ENCODE measurements at places on chromosomes 2 and 18.

DNA sequence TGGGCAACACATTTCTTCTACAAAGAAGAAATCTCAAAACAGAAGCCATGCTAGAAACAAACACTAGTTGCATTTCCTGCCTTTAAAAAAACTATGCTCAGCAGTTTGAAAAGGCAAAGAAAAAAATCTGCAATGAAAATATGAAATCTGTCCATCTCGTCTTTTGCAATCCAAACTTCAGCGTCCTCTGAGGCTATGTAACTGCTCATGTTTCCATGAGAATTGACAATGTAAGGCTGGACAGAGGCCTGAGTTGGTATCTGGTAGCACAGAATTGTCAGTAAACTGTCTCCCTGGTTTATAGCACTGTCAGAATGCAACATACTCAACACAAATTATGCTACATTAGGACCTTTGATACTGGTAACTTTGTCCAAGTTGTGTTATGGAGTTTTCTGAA, 429.9 kb downstream of the ARHGAP15 start:
- no peak for DNase-seq

- no peak for DNase-seq
These were observed 16.2 kb downstream of the SAG start for GRCh38 chr2:233323851-233324250.

DNA sequence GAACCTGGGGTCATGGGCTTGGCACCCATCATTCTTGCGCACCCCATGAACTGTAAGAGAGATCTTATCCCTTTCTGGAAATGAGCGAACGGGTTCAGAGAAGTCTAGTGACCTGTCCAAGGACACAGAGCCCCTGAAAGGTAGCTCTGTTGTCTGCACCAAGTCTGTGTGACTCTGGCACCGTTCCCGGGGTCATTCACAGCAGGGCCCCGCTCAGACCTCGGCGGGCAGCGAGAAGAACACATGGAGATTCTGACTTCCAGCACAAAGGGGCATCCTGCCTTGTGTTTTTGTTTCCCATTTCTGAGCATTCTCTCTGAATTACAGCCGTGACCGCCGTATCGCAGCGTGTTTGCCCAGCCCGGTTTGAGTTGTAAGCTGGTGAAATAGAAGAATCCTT, 231.7 kb downstream of the KLHL29 start:
- no peak for DNase-seq

DNA sequence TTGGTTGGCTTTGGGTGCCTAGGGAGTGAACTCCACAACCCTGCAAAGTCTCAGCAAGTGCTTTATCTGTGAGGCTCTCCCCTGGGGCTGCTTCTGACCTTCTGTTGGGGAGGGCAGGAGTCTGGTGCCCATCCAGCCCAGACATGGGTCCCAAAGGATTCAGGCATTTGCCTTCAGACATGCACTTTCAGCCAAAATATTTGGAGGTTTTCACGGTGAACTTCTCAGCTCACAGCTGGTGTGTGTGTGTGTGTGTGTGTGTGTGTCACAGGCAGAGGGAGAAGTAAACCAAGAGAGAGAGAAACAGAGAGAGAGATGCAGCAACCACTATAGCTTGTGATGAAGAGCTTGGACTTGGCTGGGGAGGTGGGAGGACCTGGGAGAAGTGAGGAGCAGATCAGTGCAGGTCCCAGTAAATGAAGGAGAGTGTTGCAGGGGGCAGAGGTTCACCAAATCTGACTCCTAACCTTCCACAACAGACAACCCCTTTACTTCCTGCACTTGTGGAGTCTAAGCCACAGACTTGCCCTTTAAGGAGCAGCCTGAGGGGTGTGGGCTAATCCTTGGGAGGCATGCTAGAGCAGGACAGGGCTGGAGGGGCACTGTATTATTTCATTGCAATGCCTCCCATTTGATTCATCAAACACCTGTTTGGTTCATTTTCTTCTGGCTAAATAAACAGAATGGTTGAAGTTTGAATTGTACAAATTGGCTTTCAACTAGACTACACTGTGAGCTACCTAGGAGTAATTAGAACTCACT, 14.1 kb downstream of the SLC9A4 start:
- DNase-seq, result no peak

- DNase-seq, result no peak
These were observed 22.3 kb downstream of the CUL3 start for GRCh38 chr2:224562831-224563230.

- DNase-seq, result no peak
These were observed 183.8 kb downstream of the DYM start for GRCh38 chr18:49276680-49277079.

GRCh38 chr2:201383136-201383535, 26.0 kb upstream of the FLACC1 start:
- DNase-seq, result no peak

DNA sequence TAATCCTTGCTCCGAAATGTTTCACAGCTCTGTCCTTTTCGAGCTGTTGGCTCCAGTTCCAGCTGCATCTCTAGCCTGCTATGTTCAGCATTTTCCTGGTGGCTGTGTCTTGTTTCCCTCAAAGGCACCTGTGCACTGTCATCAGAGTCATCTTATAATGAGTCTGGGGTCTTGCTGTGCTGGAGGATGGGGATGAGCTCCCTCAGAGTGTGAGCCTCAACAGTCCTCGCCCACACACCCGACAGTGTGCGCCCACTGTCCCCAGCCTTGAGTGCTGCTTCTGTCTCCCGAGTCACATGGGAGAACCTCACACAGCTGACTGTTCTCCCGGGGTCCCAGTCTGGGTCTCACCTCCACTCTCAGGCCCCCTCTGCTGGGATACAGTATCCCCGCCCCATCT, 25.4 kb downstream of the SPP2 start:
- no peak for DNase-seq

DNA sequence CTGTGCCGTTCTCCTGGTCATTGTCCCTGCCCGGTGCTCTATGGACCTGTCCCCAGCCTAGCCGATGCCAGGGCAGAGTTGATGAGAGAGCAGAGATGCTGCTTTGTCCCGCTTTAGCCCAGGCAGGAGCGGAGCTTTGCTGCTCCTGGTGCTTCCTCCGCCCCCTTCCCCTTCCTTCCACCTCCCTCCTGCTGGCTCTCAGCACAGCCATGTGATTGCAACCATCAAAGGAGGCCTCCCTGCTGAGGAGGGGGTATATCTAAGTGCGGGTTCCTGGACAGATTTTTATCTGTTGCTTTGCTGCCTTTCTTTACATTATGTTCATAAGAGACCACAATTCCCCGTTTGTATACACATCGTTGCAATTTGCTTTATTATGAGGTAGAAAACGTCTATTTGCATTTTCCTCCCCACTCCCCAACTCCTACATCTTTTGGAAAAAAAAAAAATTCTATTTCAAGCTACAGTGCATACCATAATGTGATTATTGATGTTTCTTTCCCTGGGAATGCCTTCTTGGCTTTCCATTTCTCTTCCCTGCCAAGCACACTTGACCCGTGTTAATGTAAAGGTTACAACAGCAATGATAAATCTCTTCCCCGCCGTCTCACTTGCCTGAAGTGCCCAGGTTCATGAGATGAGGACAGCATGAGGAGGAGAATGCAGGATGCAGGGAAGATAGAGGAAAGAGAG, 25.4 kb downstream of the ALPK2 start:
- no peak for DNase-seq

DNA sequence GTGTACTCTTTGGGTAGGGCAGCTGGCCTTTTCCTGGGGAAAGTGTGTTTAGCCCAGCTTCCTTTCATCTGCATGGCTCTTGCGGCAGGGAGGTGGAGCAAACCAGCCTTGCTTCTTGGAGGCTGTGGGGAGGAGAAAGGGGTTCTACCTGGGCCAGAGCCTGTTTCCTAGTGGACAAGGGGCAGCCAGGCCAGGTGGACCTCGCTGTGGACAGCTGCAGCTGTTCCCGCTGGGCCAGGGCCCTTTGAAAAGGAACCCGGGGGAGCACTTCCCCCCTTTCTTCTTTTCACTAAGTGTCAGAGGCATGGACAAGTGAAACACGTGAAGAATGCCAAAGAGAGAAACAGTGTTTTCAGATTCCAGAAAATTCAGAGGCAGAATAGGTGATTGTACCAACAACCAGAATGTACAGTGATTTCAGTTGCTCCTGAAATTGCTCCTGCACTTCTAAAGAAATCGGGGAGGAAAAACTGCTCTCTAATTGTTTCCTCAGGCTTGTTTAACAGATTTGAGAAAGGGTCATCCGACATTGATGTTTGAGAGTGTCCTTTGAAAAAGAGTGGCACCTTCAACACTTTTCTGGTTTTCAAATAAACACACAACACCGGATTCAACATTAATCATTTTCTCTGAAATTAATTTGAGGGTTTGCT, 3.9 kb downstream of the GLI2 start:
- no peak for DNase-seq

DNA sequence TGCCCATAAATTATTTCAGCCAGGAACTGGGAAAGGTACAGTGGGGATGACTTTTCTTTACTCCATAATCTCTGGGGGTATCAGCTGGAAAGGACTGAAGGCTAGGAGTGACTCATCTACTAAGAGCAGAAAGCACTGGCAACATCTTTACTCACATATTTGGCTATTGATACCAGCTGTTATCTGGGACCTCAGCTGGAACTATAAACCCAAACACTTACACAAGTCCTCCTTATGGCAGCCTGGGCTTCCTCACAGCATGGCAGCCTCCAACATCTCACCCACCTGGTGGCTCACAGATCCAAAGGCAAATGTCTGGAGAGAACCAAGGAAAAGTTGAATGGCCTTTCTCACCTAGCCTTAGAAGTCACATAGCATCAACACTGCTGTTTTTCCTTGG, 379.0 kb upstream of the RND3 start:
- DNase-seq, result no peak

DNA sequence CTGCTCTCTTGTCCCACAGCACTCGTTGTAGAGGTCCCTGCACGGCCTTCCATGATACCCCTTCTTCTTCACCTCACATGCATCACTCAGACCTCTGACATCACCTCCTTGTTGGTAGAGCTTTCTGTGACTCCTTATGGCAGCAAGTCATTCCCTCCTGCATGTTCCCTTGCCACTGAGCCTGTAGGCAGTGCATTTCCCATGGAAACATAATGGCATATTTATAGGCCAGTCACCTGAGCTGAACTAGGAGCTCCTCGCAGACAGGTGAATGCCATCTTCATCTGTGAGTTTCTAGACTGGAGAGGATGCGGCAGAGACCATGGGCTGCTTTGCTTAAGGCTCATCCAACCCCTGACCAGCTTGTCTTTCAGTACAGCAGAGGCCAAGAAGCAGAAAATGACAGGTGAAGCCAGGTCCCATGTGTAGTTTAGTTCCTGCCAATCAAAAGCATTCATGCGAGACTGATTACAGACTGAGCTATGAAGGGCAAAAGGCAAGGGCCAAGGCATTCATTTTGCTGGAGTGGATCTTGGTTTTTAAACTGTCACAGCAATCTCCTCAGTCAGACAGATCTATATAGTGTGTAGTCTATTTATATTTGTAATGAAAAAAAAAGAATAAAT, 59.4 kb upstream of the NEDD4L start:
- DNase-seq, result peak; percentile 72

DNA sequence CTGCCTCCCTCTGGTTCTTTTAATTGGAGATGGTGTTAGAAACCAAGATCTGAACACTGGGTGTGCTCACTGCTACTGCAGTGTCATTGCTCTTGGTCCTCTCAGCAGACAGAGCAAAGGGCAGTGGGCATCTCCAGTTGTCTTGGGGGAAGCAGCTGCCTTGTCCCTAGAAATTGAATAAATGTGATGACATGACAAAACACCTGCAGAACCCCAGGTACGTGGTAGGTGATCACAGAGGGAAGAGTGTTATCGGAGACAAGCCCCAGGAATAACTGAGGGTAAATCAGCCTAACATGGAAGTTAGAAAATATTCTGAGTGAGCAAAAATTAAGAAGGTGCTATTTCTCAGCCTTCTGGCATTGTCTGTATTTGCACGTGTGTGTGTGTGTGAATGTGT, 311.9 kb upstream of the HDAC4 start:
- no peak for DNase-seq

GRCh38 chr2:58073751-58074150, 27.1 kb downstream of the VRK2 start:
- no peak for DNase-seq

GRCh38 chr2:180983468-180984242, 3.2 kb downstream of the UBE2E3 start:
- peak; percentile 22 for DNase-seq

GRCh38 chr2:234981197-234982095, 29.6 kb downstream of the SH3BP4 start:
- DNase-seq, result no peak

GRCh38 chr2:169906731-169907130, 79.5 kb downstream of the UBR3 start:
- DNase-seq, result no peak

DNA sequence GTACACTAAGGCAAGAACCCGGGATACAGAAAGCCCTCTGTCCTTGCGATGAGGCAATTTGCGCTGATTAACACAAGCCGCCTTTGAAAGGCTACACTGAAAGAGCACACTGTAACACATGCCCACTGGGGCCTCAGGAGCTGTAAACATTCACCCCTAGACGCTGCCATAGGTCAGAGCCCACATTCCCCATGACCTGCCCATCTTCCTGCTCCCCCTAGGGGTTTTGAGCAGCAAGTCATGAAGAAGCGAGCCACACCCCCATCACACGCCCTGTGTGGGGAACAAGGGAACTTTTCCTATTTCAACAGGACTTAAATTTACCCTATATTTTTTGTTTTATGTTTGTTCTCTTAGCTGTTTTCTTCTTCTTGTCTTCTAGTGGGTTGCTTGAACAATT, 47.8 kb upstream of the SLC4A10 start:
- DNase-seq, result no peak

DNA sequence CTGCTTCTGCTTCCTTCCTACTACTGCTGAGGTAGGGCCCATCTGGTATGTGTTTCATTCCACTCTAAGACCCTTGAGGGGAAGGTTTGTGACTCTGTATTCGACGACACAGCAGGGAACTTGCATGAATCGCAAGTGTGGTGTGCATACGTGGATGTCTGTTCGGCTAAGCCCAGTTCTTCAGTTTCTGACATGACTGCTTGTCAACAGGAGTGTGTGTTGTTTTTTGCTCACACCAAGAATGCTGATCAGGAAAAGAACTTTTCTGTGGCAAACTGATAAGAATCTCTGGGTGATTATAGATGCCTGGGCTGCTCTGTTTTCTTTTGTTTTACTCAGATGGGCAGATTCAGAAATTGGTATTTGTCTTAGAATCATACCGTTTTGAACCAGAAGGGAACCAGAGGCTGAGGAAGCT, 22.0 kb downstream of the TNFRSF11A start:
- DNase-seq, result no peak

DNA sequence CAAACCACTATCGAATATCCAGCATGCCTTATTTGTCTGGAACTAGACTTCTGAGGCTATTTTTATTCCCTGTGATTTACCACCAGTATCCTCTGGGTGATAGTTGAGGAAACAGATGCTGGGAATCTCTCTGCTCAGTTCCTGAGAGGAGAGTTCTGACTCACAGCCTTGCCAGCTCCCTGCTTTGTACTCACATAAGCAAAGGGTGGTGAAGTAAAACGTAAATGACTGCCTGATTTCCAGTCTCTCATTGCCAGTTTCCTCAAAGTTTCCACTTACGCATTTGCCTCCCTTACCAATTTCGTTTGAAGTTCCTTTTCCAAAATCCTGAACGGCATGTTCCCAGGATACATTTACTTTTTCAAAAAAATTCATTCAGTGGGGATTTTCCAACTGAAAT, 69.2 kb upstream of the HNRNPA3 start:
- DNase-seq, result no peak
